Hepatic stellate cell (primary cell): ENCODE measurements at places on chromosomes 5 and 9.

GRCh38 chr5:176365351-176366231, at the start of gene ARL10:
TSS of gene ARL10 (plus strand) at chr5:176365487. CDS start at chr5:176365564, 77 bp downstream.
- peak; percentile 76 for DNase-seq

GRCh38 chr5:54835647-54836046, 149.7 kb downstream of the ESM1 start:
- peak; percentile 32 for DNase-seq

GRCh38 chr5:34524123-34524522, 132.0 kb upstream of the RAI14 start:
- DNase-seq = peak; percentile 55

DNA sequence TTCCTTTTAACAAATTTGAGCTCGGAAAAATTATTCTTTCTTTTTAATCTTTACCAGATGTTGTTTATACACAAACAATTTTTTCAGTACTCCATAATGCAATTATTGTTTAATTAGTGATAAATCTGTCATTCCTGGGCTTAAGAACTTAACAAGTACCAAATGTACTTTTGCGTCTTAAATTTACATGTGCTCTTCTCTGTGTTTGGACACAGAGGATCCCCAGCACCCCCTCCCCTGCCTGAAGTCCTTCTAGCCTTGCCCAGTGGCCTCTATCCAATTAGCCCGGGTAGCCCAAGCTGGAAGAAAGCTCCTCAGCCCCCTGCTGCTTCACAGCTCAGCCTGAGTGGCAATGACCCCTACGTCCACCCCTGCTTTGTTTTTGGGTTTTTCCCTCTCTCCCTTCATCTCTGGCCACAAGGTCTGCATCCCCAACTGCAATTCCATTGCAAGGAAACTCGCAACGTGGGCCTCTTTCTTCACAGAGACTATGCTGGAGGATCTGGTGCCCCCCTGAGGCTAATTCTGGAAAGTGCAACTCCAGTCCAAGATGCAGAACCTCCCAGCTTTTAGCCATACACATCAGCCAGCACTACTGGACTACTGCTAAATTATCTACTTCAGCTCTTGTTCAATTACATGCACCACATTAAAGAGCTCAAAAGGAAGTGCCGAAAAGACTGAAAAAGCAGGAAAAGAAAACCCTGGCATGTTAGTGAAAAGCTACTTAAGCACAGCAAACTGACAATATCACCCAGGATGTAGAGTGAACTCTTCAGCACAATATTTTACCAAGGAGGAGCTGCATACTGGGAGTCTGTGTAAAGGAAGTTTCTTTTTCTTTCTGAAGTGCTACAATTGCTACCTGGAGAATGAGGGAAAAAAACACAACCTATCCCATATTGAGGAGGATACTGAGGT, 186.2 kb downstream of the FANCC start:
- peak; percentile 80 for DNase-seq

DNA sequence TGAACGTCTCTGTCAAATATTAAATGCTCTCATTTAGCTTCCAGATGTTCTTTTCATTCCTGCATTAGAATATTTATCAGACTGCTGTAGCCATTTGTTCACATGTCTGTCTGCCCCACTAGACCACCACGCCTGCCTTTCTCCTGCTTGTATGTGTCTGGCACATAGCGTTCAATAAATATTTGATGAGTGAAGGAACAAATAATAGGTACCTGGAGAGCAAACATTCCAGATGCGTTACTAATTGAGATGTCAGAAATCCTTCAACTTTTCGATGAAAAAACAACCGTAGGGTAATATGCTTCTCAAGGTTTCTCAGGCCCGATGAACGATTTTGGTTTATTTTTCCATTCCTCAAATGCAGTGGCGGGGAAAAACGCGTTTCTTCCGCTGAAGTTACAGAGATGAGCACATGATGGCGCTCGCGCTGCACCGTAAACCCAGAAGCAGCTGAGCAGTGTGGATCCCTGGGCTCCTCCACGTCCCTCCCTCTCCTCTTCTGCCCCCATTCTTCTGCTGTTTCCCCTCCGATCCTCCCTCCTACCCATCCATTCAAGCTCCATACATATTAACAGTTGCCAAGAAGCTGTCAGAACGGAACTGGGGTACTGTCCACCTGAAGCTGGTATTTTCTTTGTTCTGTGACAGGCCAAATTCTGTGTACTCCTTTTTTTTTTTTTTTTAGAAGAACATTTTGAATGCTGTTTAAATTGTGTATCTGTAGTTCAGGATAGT, 245.4 kb downstream of the MPDZ start:
- peak; percentile 74 for DNase-seq

GRCh38 chr5:61051267-61051666, 106.3 kb downstream of the NDUFAF2 start:
- DNase-seq = no peak

DNA sequence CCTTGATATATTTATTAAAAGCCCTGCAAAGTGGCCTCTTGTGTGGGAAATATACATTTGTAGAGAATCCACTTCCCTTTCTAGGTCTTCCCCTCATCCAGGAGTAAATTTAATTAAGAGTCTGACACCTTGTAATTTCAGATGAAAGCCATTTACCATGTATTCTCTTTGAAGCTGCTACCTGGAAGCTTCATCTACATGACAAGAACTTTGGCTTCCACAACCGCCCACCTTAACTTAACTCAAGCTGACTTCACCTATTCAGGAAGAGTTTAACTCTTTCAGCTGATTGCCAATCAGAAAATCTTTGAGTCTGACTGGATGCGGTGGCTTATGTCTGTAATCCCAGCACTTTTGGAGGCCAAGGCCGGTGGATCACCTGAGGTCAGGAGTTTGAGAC, 899.9 kb downstream of the TAF11L14 start:
- no peak for DNase-seq

DNA sequence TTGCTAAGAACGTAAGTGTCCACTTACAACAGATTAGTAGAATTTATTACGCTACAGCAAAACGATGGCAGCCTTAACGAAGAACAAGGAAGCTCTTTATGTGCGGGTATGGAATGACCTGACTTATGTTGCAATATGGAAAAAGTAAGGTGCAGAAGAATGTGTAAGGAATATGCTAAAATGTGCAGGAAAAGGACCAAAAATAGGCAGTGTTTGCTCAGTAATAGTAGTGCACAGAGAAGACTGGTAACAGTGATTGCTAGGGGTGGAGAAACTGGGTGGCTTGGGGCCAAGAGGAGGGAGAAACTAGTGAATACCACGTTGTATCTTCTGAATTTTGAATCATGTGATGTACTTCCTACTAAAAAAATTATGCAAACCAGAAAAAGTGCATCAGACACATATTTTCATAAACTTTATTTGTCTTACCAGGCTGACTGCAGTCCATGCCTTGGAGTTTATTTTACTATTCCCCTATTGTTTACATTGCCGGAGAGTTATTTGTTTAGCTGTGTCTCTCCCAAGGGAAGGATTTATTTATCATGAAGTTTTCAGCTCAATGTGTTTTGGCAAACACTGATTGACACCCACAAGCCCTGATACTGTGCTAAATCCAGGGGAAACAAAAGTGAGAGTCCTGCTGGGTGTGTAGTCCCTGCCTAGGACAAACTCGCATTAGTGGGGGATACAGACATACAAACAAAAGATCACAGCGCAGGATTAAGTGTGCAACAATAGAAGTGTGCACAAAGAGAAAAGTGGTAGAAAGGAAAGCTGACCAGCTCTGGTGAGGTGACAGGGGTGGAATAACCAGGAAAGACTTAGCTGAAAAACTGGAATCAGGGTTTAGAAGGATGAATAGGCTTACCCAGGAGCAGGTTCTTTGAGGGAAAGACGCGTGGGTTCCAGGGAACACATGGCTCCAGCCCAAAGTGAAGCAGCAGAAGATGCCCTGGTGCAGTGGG, 34.0 kb upstream of the ZNF484 start:
- peak; percentile 13 for DNase-seq

GRCh38 chr5:150261231-150261630, 28.3 kb downstream of the CAMK2A start:
- no peak for DNase-seq

DNA sequence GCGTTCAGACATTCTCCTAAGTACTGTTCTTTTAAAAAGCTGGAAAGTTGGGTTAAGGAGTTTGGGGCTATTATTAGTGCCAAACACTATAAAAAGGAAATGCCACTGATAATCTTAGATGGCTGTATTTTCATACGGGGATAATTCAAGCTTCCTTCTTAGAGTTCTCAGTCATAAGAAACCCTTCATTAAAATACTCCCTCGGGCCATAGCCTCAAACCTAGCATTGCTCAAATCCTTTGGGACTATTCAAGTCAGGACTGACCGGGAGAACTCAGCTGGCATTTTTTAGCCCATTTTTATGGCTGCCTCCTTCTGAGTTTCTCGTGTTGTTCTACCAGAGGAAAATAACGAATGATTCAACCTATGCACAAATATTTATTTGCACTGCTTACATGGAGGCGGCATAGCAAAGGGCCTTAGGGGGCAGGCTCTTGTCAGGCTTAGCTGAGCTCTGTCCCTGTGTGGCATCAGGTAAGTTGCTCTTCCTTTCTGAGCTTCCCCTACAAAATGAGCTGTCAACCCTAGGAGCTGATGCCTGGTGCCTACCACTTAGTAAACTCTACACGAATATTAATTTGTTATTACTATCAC, 33.5 kb upstream of the ADAM19 start:
- DNase-seq = peak; percentile 12

GRCh38 chr9:136185596-136186366, 19.1 kb downstream of the LHX3 start:
- DNase-seq = no peak

DNA sequence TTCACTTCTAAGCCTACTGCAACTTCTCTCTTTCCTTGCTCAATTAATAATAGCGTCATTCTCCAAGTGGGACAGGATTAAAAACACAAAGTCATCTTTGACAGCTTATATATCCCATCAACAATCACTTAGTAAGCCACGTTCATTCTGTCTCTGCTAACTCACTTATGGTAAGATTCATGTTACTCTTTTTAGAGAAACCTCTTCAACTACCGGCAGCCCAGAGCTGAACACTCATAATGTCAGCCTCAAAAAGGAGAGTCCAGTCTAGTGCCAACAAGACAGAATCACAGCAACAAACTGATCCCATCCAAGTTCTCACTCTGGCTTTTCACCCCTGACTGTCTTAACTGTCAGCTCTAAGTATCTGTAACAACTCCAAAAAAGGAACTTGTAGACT, 196.0 kb downstream of the RAB3C start:
- no peak for DNase-seq

DNA sequence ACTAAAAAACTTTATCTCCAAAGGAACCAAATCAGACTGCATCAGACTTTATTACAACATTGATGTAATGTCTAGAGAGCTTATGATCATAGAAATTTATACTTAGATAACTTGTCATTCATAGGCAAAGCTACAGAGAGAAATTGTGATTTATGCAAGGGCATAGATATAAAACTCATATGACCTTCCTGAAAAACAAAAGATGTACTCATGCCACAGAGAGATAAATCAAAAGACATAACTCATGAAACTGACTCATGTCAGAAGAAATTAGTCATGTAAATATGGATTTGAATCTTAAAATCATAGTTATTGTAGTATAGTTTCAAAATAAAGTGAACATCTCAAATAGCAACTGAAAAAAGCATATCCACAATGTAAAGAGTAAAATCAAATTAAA, 186.2 kb downstream of the GABBR2 start:
- no peak for DNase-seq

DNA sequence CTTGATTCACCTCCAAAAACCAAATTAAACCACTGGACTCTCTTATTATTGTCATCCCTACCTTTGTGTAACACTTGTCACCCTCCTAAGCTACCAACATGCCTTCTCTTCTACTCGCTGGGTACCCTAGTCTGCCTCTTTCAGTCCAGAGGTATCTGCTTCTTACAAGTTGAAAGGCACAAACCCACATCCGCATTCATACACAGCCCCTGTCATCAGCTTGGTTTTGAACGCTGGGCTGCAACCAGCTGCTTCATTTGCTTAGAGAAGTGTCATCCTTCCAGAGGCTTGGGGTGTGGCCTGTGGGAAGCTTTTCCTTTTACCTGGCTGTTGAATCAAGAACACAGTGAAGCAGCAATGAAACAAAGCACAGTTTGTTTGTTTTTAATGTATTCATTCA, 138.8 kb upstream of the WWC1 start:
- DNase-seq = no peak

- DNase-seq = no peak
Measured at GRCh38 chr5:14580398-14581034, 1.1 kb upstream of the OTULINL start.

- DNase-seq = peak; percentile 64
Measured at GRCh38 chr9:134564431-134565170, 77.0 kb upstream of the COL5A1 start.

DNA sequence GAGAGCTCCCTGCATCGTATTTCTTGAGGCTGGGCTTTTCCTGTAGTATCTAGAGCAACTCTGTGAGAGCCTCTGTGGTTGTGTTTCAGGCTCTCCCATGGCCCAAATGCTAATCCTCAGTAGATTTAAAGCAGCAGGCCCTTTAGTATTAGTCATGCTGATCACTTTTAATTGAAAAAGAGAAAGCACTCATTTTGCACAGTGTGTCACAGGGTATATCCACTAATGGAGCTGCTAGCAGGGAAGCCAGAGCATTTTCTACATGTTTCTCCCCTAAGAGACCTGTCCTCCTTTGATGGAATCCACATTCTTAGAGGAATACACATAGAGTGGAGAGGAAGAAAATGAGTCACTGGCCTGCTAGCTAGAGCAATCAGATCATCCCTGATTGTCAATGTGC, 348.5 kb downstream of the TMEM232 start:
- peak; percentile 25 for DNase-seq

DNA sequence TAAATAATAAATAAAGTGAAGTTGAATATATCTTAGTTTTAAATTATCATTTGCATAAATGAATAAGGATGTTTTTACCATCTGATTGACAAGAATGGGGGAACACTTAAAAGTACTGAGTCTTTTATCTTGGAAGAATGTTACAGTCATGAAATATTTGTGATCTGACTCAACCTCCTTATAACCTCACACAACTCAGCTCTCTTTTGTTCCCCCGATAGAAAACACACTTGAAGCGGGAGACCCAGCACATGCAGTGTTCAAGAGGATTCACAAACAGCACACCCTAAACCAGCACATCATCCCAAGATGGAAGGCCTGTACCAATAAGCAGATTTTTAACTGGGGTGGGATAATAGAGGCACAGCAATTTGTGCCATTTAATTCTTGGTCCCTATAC, 15.5 kb downstream of the BAAT start:
- no peak for DNase-seq

DNA sequence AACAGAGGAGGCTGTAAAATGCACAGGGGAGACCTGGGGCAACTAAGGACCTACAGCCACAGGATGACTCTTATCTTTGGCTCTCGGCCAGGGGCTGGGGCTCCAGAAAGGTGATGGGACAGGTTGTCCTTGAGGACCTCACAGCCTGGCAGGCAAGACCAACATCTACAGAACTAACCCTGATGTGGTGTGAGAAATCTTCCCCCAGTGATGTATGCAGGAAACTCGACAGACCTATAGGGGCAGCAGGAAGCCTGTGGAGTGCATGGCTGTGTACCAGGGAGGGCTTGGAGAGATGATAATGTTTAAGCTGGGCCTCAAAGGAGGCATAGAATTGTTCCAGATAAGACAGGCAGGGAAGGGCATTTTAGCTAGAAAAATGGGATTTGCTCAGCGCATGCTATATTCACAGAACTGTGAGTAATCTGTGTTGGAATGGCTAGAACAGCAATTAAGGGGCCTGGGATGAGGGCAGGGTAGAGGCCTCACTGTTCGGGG, 68.5 kb upstream of the SLC25A51 start:
- no peak for DNase-seq
